RCC 7860 (cell line): ENCODE measurements at places on chromosomes 7 and 10.

DNA sequence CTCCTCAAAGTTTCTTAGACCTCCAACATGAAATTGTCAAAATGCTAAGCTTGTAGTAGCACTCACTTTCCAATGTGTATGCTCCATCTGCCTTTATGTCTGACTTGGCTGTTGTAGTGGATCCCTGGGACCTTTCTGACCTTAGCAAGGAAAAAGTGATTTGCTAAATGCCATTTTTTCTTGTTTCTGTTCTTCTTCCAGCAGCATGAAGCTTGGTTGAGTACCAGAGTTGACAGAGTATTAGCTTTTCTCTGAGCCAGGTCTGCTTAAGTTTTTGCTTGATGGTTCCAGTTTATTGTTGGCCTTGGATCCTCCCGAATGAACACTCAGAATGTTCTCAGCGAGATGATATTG, 168.7 kb downstream of the SND1 start:
- no peak for DNase-seq

DNA sequence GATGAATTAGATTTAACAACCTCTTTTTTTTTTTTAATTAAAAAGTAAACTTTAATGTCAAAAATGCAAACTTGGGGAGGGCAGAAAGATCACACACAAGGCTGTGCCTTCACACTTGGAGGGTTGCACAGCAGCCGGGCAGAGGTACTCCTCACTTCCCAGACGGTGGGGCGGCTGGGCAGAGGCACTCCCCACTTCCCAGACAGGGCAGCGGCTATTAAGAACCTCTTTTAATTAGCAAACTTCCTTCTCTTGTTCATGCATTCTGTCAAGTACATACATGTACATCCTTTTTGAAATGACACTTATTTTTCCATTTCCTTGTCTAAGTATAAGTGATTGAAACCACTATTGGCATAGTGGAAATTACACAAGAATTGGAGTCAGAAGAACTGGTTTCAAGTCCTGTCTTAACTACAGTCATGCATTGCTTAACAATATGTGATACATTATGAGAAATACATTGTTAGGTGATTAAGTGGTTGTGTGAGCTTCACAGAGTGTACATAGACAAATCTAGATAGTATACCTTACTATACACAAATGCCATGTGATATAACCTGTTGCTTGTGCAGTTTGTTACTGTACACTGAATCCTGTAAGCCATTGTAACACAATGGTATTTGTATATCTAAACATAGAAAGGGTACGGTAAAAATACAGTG, 26.5 kb downstream of the BTRC start:
- DNase-seq: no peak

DNA sequence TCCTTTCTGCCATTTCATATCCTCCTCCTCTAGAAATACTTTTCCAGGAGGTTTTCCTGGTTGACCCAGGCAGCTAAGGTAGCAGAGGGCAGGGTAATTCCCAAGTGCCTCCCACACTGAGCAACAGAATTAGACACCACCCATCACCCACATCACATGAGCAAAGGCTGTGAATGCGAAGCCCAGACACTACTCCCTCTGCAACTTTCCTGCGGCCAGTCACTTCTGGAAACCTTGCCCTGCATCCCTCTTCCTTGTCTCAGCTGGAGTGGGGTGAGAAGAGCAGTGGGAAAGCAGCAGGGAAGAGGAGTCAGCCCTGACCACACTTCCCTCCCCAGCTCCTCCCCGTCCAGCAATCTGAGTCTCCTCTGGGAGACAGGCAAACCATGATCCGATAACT, 15.2 kb downstream of the TMEM176B start:
- peak; percentile 44 for DNase-seq

- DNase-seq: no peak
Observed at GRCh38 chr7:121570365-121570764, 174.3 kb upstream of the FAM3C start.
